CMK (cell line): ENCODE measurements at places on chromosomes 2 and 18.

DNA sequence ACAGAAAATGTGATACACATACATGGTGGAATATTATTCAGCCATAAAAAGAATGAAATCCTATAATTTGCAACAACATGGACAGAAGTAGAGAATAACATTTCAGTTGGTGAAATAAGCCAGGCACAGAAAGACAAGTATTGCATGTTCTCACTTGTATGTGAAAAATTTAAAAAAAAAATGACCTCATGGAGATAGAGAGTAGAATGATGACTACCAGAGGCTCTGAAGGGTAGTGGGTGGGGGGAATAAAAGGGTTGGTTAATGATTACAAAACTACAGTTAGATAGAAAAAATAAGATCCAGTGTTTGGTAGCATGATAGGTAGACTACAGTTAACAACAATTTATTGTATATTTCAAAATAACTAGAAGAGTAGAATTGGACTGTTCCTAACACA is 24.5 kb downstream of the PRKD3 start:
- no peak for DNase-seq

- no peak for DNase-seq
Observed at GRCh38 chr2:64283641-64284361, 139.6 kb upstream of the PELI1 start.

- DNase-seq = no peak
Observed at GRCh38 chr2:236799391-236800026, 229.9 kb downstream of the ACKR3 start.

- DNase-seq = no peak
Observed at GRCh38 chr18:59298871-59299270, 19.6 kb downstream of the CPLX4 start.

DNA sequence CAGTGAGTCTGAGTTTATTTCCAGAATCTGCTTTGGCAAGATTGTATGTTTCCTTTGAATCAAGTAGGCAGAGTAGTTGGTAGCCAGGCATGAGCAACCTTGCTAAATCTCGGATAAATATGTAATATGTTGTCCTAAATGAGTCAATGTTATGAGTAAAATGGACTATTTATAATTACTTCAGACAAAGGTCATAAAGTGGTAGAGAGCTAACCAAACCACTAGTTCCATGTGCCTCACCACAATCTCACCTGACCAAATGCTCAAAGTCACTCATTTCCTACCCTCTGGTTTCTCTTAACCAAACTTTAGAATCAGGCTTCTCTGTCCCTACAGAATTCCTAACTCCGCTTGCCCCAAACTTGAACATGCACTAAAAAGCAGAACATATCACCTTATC is 261.2 kb upstream of the FSIP2 start:
- no peak for DNase-seq

- no peak for DNase-seq
Observed at GRCh38 chr2:168448980-168449379, 7.1 kb upstream of the CERS6 start.
